Globus pallidus (tissue), 1 donor: ENCODE measurements at places on chromosomes 6 and 20.

DNA sequence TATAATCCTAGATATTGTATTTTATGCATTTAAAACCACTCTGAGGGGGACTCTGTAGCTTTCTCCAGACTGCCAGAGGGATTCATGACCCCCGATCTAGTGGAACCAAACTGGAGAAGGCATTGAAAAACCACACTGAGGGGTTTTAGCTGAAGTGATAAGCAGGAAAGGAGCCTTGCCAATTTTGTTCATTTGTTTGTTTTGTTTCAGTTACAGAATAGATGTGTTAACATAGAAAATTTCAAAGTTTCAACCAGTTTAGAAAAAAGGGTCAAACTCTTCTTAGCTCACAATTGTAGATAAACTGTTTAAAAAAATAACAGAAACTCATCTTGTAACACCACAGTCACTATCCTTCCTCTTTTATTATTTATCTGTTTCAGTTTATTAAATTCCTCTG is 19.8 kb downstream of the TAB2 start:
- DNase-seq, result no peak

DNA sequence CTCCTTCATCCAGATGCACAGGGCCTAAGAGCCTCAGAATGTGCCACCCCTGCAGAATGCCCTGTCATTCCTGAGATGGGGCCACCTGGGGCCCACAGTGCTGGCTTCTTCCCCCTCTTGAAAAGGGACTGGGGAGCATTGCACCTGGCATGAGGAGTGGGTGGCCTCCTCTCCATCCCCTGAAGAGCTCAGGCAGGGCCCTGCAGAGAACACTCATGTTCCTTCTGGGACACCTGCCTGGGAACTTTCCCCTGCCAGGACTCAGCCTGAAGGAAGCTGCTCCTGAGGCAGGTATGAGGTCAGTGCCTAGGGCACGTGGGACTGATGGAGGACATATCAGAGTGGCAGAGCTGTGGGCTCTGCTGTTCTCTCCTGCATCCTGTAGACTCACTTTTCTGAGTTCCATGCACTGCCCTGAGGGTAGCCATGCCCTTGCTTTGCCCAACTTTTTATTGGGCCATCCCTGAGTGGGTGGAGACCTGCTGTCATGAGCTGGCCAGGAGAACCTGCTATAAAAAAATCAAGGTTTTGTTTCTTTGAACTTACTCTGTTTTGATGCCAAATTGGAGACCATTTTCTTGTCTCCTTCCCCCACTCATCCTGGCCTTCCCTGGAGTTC is 19.5 kb downstream of the CCDC167 start:
- DNase-seq, result no peak

DNA sequence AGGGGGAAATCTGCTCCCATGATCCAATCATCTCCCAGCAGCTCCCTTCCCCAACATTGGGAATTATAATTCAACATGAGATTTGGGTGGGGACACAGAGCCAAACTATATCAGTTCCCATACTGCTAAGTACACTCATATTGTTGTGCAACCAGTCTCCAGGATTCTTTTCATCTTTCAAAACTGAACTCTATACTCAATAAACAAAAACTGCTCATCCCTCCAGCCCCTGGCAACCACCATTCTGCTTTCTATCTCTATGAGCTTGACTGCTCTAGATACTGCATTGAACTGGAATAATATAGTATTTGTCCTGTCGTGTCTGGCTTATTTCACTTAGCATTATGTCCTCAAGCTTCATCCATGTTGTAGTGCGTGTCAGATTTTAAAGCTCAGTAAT is 42.9 kb downstream of the STX11 start:
- DNase-seq, result no peak

DNA sequence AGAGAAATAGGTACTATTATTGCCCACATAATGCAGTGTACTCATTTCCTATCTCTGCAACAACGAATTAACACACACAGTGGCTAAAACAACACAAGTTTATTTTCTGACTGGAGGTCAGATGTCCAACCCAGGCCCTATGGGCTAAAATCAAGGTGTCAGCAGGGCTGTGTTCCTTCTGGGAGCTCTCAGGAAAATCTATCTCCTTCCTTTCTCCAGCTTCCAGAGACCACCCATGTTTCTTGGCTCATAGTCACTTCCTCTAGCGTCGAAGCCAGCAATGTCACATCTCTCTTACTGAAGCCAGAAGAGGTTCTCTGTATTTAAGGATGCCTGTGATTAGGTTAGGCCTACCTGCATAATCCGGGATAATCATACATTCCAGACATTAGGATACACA is 60.9 kb upstream of the TOP1 start:
- no peak for DNase-seq

GRCh38 chr6:135286962-135287538 is 105.9 kb downstream of the MYB start:
- no peak for DNase-seq

DNA sequence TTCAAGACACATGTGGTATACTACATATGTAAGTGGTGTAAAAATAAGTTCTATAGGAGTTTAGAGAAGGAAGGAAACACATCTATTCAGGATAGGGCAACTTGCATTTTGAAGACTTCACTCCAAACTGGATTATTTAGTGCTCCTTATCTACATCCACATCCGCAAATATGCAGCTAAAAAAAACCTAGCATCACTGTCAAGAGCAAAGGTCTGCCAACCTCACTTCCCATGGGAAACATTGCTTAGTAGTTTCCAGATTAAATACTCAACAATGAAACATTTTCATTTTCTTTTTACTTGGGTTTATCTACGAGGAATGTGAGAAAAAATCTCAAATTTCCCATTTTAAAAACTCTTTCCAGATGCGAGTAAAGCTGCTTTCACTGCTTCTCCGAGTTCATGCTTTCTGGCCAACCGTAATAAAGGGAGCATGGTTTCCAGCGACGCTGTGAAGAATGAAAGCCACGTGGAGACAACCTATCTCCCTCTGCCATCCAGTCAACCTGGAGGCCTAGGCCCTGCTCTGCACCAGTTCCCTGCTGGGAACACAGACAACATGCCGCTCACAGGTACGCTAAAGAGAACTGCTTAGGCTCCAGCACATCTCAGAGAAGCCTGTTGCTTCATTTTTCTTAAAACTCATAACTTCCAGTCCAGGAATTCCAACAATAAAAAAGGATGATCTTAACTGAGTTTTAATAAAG is 48.2 kb downstream of the RFX6 start:
- no peak for DNase-seq

DNA sequence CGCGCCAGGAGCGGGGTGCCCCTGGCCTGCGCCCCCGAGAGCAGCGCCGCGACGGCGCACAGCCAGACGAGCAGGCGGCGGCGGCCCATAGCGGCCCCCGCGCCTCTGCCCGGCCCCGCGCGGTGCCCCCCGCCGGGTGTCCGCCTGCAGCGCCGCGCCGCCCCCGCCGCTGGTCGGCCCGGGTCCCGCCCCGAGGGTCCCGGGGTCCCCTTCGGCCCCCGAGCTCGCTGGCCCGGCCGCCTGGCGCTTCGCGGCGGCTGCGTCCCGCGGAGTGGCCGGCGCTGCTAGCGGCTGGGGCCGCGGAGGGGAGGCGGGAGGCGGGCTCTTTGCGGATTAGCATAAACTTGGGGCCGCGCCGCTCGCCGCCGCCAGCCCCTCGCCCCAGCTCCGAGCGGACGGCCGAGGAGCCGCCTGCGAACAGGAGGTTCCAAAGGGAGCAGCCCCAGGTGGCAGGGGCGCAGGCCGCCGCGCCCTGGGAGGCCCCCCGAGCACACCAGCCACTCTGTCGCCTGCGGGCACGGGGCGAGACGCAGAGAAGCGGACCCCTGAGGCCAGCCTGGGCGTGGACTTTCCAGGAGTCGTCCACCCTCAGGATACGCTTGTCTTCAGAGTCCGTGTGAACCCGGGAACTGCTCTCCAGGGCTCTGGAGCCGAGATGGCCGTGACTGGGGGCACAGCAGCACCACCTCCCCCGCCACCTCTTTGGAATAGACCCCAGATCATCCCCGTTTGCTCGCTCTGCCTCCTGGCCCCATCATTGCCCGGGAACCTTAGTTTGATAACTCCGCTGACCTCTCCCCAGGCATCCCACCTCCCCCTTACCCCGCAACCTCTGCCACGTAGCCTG is at the start of gene EMILIN3:
TSS of gene EMILIN3 (minus strand) at position 273 of the 847 bp plus-strand sequence. CDS start at position 89, 184 bp downstream.
- DNase-seq, result no peak

GRCh38 chr6:154550779-154551178 is 40.3 kb upstream of the CNKSR3 start:
- DNase-seq, result no peak

- DNase-seq, result peak; percentile 86
Observed at GRCh38 chr6:149028767-149029405, 282.1 kb downstream of the UST start.

GRCh38 chr6:67689329-67689728 is 945.8 kb upstream of the ADGRB3 start:
- no peak for DNase-seq

DNA sequence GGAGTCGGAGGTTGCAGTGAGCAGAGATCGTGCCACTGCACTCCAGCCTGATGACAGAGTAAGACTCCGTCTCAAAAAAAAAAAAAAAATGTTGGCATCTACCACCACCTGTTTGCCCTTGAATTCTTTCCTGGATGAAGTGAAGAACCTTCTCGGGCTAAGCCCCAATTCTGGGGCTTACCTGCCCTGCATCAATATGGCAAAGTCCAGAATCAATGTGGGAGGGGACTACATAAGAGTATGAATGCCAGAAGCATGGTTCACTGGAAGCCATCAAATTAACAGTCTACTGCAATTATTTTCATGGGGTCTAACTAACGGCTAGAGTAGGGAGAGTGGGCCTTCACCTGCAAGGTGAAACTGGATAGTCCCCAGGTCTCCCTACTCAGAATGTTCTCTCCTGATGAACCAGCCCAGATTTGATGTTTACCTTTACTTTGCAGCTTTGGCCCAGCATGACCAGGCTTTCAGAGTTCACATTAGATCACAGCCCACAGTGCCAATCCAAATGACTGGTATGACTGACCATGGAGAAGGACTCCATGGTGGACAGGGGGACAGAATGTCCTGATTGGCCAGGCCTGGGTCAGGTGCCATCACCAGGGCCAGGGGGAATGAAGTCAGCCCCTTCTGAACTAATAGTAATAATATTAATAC is 7.0 kb upstream of the RALY start:
- no peak for DNase-seq
